Spleen (tissue), 13 donors: ENCODE measurements at places on chromosomes 1 and 21.

DNA sequence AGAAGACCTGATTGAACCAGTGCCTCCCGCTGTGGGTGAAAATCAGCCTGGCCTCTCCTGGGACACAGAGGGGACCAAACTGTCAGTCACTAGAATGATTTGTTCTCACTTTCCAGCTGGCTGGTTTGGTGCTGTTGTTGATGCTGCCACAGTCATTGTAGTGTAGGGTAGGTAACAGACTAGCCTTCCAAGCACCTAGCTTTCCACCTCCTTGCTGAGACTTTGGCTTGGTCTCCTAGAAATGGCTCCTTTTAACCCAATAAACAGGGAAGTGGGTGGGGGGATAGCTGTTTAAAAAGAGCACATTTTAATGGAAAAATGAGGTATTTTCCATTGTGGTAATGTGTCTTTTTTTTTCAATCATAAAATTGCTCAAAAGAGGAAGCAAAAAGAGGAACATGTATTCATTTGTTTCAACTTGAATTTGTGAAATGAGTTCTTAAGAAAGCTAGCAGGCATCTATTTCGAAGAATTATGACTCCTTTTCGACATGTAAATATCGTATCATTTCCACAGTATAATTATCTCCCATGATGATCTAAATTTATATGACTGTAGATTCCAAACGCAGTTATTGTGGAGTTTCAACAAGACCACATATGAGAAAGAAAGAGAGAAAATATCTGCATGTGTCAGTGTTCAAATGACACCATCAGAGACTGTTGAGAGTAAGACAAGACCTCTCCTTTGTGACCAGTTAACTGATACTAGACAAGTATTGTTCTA, 190.1 kb downstream of the HLX start:
- peak; percentile 78 for DNase-seq

DNA sequence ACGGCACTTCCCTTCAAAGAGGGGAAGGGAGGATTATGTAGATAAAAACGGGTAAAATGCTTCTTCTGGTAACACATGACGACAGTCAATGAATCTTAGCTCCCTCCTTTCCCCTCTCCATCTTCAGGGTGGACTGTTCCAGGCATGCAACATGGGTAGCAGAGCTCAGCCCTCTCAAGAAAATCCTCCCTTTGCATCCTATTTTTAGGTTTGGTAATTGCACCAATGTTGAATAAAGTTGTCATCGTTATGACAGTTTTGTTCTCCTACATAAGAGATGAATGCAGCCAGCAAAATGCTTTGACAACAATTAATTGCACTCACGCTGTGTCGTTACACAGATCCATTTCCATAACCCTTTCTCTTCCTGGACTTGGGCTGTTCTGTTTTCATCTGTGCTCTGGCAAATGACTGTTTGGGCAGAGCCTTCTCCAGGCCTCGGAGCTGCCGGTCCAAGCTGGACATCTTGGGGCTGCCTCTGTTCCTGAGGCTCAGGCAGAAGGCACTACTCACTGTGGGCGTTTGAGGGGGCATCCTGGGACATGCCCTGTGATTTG, 127.6 kb downstream of the CNIH3 start:
- no peak for DNase-seq

DNA sequence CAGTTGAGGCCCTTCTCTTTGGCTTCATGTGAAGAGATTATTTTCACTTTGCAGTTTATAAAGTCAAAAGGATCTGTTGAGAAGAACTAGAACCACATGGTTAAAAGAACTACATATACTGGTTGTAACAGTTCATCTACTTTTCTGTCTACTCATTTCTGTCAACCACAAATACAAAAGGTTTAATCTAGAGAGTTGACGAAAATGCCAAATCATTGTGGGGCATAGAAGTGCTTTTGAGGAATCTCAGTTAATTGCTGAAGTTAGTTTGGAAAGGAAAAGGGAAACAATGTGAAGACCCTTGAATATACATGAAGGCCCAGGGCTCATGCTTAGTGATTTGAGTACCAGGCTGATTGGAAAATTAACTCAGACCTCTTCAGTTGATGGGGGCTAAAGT, 415.7 kb upstream of the ZP4 start:
- DNase-seq: no peak

- no peak for DNase-seq
Observed at GRCh38 chr1:183783767-183784637, 20.9 kb upstream of the RGL1 start.

GRCh38 chr21:46561445-46562090, 43.3 kb downstream of the S100B start:
- no peak for DNase-seq

DNA sequence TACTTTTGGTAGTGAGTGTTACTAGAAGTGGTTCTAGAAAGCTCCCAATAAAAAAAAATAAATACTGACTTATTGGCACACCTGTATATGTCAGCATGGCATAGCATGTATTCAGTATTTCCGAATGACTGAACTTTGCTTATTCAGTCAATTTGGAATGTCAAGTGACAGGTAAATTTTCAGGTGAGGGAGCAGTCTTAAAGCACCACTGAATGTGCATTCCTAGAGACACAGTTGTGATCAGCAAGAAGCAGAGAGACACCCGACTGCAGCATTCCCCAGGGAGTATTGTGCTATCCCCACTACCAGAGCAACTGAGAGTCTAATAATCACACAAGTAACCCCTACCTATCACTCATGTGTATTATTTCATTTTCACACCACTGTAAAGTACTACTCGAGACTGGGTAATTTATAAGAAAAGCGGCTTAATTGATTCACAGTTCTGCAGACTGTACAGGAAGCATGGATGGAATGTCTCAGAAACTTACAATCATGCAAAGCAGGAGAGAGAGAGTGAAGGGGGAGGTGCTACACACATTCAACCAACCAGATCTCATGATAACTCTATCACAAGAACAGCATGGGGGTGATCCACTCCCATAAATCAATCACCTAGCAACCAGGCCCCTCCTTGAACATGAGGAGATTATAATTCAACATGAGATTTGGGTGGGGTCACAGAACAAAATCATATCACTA, 201.5 kb downstream of the TBX15 start:
- DNase-seq: no peak

DNA sequence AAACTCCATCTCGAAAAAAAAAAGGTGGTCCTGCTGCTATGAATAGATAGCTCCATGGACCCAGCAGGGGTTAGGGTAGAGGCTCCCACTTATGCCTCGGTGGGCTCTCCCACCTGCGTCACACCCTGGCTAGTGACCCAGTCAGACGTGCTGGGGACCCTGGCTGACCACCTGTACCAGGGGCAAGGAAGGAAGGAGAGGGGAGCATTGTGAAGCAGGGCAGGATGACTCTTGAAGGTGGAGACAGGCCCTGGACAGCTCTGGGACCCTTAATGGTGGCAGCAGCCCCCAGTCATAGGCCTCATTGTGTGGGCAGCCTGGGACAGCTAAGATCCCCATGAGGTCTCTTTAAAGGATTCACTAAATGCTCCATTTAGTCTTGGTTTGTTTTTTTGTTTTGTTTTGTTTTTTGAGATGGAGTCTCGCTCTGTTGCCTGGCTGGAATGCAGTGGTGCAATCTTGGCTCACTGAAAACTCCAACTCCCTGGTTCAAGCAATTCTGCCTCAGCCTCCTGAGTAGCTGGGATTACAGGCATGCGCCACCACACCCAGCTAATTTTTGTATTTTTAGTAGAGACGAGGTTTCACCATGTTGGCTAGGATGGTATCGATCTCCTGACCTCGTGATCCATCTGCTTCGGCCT, 10.4 kb upstream of the SNAPIN start:
- no peak for DNase-seq

- no peak for DNase-seq
Observed at GRCh38 chr1:195195423-195196057, 1412.7 kb downstream of the KCNT2 start.

- peak; percentile 6 for DNase-seq
Observed at GRCh38 chr1:110132682-110133081, 17.6 kb upstream of the SLC6A17 start.

DNA sequence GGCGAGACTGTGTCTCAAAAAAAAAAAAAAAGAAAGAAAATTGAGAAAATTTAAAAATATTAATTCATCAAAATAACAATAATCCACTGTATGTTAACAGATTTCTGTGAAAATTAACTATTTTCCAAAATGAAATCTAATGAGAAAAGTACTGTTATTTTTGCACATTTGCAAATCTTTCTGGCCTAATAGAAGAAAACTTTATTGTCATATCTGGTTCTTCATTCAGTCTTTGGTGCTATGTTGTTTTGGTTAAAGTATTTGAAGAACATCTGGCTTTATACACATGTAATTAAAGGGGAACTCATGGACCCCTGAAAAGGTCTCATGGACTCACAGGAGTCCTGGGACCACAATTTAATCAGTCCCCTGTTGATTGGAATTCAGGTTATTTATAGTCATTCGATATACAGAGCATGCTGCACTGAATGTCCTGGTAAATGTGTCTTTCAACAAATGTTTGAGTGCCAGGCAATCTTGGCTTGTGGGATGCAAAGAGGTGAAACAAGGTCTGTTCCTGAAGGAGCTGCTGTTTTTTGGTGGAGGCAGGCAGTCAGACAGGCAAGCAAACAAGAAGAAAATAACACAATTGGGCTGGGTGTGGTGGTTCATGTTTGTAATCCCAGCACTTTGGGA, 9.0 kb downstream of the AK4 start:
- no peak for DNase-seq

DNA sequence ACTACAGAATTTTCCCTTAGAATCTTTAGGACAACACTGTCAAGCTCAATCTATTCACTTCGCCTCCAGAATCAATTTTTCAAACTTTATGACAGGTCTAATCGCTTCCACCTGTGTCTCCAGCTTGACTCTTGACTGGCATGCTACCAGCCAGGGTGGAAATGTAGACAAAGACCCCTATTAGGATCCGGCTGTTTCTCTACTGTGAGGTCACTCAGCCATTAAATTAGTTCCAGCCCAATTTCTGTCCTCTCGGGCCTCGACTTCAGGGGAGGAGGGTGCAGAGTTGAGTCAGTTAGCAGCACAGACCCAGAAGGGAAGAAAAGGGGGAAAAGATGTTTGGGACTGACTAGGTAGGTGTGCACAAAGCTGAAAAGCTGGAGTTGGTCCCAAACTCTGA, 78.5 kb downstream of the HLCS start:
- DNase-seq: no peak

GRCh38 chr1:193192586-193192985, 6.2 kb upstream of the B3GALT2 start:
- DNase-seq: no peak

DNA sequence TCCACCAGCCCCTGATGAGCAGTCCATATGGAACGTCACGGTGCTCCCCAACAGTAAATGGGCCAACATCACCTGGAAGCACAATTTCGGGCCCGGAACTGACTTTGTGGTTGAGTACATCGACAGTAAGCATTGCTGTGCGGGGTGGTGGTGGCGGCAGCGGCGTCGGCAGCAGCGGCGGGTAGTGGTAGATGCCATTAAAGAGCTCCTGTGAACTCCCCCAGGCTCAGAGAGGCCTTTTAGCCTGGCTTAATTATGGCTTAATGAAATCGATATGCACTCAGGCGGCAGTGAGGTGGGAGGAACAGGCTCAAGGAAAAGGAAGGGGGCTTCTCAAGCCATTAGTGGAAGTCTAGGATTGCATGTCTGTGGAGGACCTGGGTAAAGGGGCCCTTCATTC, 41.9 kb upstream of the CNTN2 start:
- DNase-seq: no peak

GRCh38 chr1:157001304-157001703, 44.2 kb downstream of the ARHGEF11 start:
- no peak for DNase-seq

- no peak for DNase-seq
Observed at GRCh38 chr1:36118447-36119204, 6.4 kb downstream of the COL8A2 start.

- DNase-seq: peak; percentile 87
Observed at GRCh38 chr1:68347415-68347814, 102.3 kb downstream of the RPE65 start.

DNA sequence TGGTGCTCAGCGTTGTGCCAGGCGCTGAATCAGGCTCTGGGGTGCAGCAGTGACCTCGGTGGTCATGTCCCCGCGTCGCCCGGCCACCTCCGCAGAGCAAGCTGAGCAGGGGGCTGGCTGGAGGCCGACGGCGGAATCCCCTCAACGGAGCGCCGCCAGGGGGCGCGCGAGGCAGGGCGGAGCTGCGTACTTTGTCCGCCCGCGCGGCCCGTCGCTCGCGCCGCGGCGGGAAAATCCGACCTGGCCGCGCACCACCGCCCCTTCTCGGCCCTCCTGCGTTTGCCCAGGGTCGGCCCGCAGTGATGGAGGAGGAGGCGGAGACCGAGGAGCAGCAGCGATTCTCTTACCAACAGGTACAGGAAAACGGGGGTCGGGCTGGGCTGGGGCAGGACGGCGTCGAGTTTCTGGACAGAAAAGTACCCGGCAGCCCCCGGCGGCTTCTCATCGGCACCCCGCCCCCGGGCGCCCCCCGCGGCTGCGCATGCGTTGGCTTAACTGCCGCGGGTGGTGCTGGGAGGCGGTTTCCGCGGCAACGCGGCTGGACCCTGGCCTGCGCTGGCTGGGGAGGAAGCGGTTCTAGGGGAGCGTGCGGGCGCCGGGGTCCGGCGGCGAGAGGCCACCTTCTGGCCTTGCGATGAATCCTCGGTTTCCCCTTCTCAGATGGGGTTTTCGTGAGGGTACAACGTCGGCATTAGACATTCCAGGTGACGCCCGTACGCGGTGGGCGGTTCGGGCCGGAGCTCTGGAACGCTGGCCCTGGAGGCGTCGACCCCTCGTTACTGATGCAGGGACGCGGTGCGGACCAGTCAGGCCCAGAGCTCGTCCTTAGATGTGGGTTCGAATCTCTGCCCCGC, at the start of gene CENPS:
Gene CENPS (plus strand): TSS at position 218 of the 854 bp plus-strand sequence. CDS start 85 bp downstream, at position 303.
- DNase-seq: peak; percentile 98

DNA sequence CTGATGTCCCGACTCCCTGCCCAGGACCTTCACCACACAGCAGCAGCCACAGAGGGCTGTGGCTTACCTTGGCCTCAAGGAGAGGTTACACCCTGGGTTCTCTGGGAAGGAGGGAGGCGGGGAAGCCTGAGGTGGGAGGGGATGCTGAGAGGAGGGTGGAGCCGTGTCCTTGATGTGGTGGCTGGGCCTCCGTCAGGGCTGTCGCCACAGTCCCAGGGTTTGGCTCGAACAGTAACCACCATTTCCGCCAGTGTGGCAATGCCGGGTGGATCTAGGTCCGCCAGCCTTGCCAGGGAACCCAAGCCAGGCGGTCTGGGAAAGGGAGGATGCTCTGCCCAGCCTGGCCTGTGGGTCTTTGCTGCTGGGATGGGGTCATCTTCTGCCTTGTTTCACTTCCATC, 18.4 kb upstream of the CDCA8 start:
- peak; percentile 72 for DNase-seq

- peak; percentile 84 for DNase-seq
Observed at GRCh38 chr1:174160109-174160473, 771 bp downstream of the RABGAP1L start.

- DNase-seq: no peak
Observed at GRCh38 chr1:241773991-241774390, 74.0 kb upstream of the EXO1 start.

- no peak for DNase-seq
Observed at GRCh38 chr21:39094087-39094780, 89.0 kb downstream of the PSMG1 start.

GRCh38 chr1:13469343-13469742, 44.5 kb downstream of the LRRC38 start:
- DNase-seq: no peak
